ENCODE measurements at places on chromosomes 16 and 17. TPM values are rescaled to one million over a fixed set of nuclear protein-coding genes. Genes with fewer than 3 reads are reported as not detected.

DNA sequence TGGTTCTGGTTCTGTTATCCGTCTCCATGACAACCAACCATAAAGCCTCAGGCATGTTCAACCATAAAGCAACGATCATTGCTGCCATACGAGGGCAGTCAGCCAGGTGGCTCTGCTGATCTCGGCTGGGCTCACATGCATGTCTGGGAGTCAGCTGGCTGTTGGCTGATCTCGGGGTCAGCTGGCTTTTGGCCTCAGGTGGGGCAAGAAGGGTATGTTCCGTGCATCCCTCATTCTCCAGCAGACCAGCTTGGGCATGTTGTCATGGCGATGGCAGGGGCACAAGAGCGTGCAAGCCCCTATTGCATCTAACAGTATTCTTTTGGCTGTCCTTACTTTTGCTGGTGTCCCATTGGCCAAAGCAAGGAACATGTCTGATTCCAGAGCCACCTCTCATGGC lies 86.2 kb downstream of the ABCC6 start:
- no peak for DNase-seq

The BAHCC1 gene
- total RNA-seq = 21.5 TPM

The PSMD11 gene
- total RNA-seq = 133 TPM

GRCh38 chr16:86142801-86143236 lies 243.9 kb downstream of the IRF8 start:
- no peak for DNase-seq

The GGT6 gene
- 0.07 TPM for total RNA-seq

The TUBG1 gene
- 141 TPM for total RNA-seq

DNA sequence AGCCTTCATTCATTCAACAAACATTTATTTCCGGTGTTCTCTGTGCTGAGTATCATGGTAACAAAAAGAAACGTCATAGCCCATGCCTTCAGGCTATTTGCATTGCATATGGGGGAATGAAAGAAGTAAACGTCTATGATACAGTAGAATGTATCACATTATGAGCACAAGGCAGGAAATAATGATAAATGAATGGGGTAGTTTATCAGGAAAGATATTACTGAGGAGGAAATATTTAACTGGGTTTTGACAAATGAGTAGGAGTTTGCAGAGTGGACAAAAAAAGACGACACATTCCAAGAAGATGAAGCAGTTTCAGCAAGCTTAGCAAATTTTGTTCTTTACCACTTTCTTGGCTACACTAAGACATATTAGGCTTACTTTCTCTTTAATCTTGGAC lies 1.3 kb upstream of the KRTAP4-7 start:
- DNase-seq = no peak

The NPB gene
- total RNA-seq = 2.1 TPM

The DHX58 gene
- 6.3 TPM for total RNA-seq

Data from WTC11 (cell line).